Cardiac muscle cell (in vitro differentiated cells and primary cell): ENCODE measurements at places on chromosomes 13 and 19. TPM values are rescaled to one million over a fixed set of nuclear protein-coding genes. Genes with fewer than 3 reads are reported as not detected.
A peak's percentile ranks its signal among the peaks of the same experiment; 100 is the strongest.

ZNF699 gene
- 17.1 and 20.9 TPM in 2 replicates for total RNA-seq

HSD17B14 gene
- 27.5 and 43.1 TPM in 2 replicates for total RNA-seq

RPS28 gene
- 349 and 720 TPM in 2 replicates for total RNA-seq

MBD3L2 gene
- not detected in 2 replicates for total RNA-seq

DNA sequence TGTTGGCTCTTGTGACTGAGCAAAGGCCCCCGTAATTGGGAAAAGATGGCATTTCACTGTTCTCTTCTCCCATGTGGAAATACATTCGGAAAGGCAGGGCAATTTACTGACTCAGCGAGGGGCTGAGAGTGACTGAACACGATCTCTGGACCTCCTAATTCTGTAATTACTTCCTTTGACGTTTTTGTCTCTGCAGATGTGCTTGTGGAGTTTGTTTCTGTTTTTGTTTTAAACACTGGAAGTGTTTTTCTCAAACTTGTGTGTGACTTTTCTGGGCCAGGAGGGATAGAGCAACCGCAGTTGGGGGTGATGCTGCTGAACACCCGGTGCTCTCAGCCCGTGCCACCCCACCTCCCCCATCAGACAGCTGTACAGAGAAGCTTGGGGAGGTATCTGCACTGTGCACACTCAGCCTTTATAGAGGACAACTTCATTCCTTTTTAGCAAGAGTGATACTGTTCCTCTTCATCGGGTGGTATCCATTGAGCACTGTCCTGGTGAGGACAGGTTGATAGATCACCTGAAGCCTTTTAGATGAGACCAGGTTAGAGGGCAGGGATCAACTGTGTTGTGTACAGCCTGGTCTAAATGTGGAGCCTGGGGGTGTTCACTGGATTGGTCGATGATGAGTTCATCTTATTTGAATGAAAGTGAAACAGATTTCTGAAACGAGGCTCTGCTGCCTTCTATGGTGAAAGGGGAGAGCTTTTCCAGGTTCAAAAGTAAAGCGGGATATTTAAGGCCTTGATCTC is 117.4 kb downstream of the ESD start:
- DNase-seq: no peak

DNA sequence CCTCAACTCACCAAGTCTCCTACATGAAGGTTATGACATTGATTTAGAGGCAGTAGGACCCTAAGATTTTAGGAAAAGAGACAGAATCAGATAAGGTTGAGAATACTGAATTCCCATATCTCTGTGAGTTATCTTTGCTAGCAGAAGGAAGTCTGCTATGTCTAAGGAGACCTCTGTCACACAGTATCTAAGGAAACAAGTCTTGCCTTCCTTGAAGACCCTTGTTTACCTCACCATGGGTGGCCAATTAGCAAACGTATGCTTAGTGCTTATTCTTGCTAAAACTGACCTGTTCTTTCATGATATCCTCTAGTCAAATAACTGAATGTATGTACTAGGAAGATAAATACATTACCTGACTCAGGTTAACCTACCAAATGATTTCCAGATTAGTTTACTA is 855.4 kb upstream of the SLITRK1 start:
- DNase-seq: no peak

ARRDC5 gene
- total RNA-seq: not detected in 2 replicates

- no peak for DNase-seq
Measured at GRCh38 chr13:89966524-89966923, 1381.0 kb upstream of the MIR17HG start.

GRCh38 chr13:25468325-25469168 is 96.8 kb downstream of the ATP8A2 start:
- peak; percentile 61 for DNase-seq
